Mesothelial cell of epicardium (in vitro differentiated cells): ENCODE measurements at places on chromosomes 7 and 10.

DNA sequence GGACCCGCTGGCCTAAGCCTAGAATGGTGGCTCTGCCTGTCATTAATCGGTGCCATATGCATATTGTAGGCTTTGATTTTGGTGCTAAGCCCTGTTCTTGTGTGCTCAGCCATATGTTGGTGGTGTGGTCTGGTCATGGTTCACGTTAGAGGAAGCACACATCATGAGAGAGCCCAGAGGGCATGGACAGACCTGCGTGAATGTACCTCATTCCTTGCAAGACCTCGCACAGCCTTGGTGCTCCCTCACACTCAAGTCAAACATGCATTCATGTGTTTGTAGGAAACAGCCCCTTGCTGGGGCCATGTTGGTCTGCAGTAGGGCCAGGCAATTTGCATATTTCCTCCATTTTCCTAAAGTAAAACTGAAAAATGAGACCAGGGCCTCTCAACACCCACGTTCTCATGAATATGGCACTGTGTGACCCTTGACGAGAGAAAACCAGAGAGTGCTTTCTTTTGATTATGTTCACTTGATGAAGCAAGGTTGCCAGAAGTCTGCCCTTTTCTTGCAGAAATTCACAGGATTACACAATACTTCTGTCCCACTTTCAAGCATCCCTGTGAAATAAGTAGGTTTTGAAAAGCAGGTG, 268.7 kb downstream of the CELF2 start:
- DNase-seq: no peak

- DNase-seq: no peak
These were observed 150.5 kb downstream of the PCDH15 start for GRCh38 chr10:54650547-54650946.

DNA sequence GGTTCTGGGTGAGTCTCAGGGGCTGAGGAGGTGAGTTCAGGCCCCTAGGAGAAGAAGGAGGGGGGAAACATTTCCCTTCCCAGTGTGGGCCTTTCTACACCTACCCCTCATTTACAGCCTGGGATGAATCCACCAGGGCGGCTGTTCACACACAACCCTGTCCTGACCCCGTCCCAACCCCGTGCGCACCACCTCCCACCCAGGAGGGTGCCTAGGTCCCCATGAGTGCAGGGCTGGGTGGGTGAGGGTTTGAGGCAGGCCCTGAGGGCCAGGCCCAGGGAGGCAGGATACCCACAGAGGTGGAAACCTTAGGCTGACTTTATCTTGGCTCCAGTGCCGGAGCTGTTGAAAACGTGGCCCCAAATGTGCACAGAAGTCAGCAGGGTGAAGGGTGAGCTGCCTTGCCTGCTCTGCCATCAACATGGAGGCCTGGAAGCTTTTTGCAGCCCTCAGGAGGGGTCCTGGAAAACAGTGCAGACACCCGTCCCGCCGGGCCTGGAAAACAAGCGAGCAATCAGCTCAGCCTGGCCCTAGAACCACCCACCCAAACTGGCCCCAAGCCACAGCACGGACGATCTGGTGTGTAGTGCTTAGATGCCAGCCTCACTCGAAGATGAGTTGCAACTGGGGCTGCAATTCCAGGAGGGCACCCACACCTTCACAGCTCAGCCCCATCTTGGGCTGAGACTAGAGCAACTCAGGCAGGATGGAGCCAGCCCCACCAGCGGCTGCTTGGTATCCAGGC, 9.3 kb upstream of the RET start:
- DNase-seq: no peak

GRCh38 chr10:77661100-77661499, 23.5 kb upstream of the KCNMA1 start:
- DNase-seq: no peak

DNA sequence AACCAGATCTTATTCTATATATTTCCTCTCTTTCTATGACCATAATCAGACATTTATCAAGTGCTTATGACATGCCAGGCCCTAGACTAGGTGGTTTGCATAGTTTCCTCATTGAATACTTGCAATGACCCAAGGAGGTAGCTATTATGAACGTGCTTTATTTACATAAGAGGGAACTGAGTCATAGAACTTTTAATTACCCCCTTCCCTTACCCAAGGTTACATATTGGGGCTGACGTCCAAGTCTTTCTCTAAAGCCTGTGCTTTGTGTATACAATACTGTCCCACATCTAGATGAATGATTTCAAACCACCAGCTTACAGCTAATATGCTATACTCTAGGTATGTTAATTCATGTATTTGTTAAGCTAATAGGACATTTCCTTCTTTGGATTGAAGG, 91.9 kb upstream of the NPY start:
- DNase-seq: no peak

DNA sequence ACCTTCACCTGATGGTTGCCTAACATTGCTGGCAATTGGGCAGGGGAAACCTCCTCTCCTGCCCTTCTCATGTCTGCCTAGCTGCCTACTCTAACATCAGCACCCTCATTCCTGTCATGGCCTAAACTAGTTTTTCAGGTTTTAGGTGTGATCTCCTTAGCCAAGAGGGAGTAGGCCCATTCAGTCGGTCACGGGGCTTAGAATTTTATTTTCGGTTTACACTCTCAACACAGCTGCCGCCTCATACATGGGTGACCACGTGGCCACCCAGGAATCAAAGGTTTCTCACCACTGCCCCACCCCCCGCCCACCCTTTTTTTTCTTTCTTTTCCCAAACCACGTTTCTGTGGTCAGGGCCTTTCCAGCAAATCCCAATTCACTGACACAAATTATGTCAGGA, 97.2 kb downstream of the RALA start:
- DNase-seq: no peak

DNA sequence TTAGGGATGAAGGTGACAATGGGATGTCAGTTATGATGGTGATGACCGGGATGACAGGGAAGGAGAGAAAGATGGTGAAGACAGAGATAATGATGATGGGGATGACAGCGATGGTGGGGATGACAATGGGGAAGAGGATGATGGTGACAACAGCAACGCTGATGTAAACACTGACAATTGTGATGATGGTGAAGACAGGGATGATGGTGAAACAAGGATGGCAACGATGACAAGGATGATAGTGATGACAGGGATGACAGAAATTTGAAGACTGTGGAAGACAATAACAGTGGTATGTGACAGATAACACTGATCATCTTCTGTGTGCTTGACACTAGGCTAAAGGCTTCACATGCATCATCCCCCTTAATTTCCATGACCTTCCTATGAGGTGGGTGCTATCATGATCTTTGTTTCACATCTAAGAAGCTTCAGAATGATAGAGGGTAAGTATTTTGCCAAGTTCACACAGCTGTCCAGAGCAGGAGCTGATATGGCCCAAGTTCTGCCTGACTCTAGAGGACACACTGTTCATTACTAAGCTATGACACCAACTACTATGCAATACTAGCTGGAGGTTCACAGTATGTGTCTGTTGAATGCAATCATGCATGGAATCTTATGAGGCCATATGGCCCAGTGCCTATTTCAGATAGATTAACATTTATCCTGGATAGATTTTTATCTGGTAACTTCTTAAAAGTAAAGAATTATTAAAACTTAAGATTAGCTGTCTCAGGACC, 105.6 kb downstream of the RNLS start:
- DNase-seq: no peak
